ENCODE measurements at places on chromosomes 12 and 14. TPM values are rescaled to one million over a fixed set of nuclear protein-coding genes. Genes with fewer than 3 reads are reported as not detected.
A peak's percentile ranks its signal among the peaks of the same experiment; 100 is the strongest.

The CCDC196 gene
- not detected for total RNA-seq

DNA sequence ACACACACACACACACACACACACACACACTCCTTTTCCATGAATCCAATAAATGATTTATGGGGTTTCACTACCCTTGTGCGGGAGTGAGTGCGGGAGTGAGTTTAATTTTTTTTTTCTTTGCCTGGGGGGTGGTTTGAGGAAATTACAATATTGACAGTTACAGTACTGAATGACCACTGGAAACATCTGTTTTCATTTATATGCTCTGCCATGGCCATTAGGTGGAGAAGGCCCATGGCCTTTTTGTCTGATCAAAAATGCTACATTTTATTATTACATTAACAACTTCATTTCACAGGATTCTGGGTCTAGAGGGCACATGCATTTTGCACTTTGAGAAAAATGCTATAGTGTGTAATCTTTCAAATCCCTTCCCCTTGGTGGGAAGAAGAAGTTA is 5.9 kb downstream of the TBX3 start:
- no peak for DNase-seq

The OAS2 gene
- total RNA-seq: 10.2 TPM

DNA sequence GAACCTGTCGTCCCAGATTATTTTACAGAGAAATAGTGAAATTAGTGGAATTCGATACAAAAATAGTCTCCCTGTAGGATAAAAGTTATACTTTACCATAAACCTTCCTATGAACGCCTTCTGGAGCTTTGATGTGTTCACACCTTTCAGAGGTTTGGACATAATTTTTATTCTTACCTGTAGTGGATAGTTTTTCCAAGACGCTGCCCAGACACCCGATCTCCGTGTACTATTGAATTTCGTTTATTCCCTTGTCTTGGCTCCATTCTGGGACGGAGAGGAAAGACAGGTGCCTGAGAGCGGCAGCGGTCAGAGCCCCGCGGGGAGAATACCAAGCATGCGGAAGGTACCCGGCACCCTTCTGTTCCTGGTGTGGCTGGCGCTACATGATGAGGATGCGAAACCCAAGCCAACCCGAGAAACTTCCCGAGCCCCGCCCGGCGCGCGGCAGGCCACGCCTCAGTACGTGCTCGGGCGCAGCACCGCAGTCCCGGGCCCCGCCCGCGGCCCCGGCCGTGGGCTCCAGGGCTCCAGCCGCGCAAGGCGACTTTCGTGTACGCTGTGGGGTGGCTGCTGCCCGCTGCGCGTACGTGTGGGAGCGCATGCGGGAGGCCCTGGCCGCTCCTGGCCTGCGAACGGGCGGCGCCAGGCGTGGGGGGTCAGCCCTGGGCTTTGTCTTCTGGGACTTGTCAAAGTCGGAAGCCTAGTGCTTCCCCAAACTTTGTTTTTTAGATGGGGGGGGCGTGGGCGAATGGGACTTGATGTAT is 11.3 kb upstream of the SNAPC1 start:
- DNase-seq: peak; percentile 73

- DNase-seq: no peak
These were observed 52.1 kb downstream of the TBC1D30 start for GRCh38 chr12:64876388-64877071.

The KRT78 gene
- not detected for total RNA-seq

GRCh38 chr14:93716002-93716745 is 72.1 kb downstream of the PRIMA1 start:
- no peak for DNase-seq

DNA sequence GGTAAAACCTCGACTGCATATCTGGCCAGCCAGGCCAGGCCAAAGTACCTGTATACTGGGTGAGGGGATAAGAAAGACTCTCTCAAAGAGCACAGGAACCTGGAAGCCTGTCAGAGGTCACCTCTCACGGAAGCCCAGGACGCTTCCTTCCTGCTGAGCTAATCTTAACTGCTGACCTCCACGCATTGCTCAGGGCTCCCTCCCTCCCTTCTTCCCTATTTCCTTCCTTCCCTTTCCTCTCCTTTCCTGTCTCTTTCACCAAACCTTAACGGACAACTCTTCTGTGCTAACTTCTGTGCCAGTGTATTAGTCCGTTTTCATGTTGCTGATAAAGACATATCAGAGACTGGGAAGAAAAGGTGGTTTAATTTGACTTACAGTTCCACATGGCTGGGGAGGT is 14.8 kb upstream of the RNASE10 start:
- DNase-seq: no peak
